ENCODE measurements at places on chromosomes 3 and 15. TPM values are rescaled to one million over a fixed set of nuclear protein-coding genes. Genes with fewer than 3 reads are reported as not detected.

ACTRT3 gene
- 4.3 TPM for total RNA-seq

FGF7 gene
- 377 TPM for total RNA-seq

COX5A gene
- total RNA-seq, result 38.9 TPM

KCNMB2 gene
- total RNA-seq, result 1.1 TPM

DNAH1 gene
- total RNA-seq, result 8.7 TPM

DUOXA1 gene
- total RNA-seq, result 0.29 TPM

FAM81A gene
- total RNA-seq, result 0.72 TPM

GOLGA6B gene
- total RNA-seq, result not detected

SH3GL3 gene
- 0.29 TPM for total RNA-seq

PLSCR2 gene
- total RNA-seq, result not detected

RPL39L gene
- 9.1 TPM for total RNA-seq

FGF12 gene
- total RNA-seq, result not detected

CELF6 gene
- 0.36 TPM for total RNA-seq

TMEM62 gene
- total RNA-seq, result 25.6 TPM

TRH gene
- total RNA-seq, result under 0.01 TPM

SOX14 gene
- not detected for total RNA-seq

DCBLD2 gene
- total RNA-seq, result 278 TPM

GCSAM gene
- 0.36 TPM for total RNA-seq

UACA gene
- 158 TPM for total RNA-seq

IGF1R gene
- 18.8 TPM for total RNA-seq

WDR49 gene
- under 0.01 TPM for total RNA-seq

SMCO1 gene
- not detected for total RNA-seq

ELP6 gene
- total RNA-seq, result 23.5 TPM

PODXL2 gene
- 0.36 TPM for total RNA-seq

VWA5B2 gene
- total RNA-seq, result not detected

PTPRG gene
- 148 TPM for total RNA-seq
